Activated CD8-positive, alpha-beta T cell treated with anti-CD3 and anti-CD28 coated beads, Interleukin-2, amount 10 ng/mL, durations not matched to agents 7 days and 5 days (primary cell): ENCODE measurements at places on chromosomes 2 and 18.
A peak's percentile ranks its signal among the peaks of the same experiment; 100 is the strongest.

DNA sequence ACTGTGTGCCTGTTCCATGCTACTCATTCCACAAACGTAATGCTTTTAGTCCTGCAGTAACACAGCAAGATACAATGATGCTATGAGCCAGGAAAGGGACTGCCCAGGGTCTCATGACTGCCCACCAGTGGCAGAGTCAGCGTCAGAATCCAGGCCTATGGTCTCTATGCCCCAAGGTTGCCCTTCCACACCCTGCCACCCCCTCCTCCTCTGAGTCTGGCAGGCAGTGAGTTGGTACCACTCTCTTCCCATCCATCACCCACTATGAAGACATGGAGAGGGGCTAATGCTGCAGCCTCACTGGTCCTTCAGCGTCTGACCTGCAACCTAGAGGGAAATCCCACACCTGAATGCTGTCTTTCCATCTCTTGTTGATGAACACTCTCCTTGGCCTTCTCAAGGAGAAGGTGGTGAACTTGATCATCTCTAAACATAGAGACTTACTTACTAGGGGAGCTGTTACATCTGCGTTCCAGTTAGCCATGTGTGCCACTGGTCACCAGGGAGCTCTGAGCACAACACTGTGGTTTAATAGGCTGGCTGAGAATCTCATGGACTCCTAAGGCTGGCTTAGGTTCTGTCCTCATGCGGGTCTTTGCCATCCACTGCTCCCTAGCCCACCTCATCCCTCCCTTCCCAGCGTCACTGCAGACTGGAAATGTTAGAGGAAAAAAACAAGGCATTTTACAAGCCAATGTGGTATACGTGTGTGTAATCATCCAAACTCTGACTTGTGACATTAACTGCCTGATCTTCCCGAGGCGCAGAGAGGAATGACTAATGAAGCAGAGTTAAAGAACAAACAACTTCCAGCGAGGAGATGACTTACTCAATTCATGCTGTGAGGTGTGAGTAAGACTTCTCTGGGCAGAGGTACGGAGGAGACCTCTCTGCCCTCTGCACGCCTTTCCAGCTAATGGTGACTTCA, 28.8 kb downstream of the STEAP3 start:
- no peak for DNase-seq

DNA sequence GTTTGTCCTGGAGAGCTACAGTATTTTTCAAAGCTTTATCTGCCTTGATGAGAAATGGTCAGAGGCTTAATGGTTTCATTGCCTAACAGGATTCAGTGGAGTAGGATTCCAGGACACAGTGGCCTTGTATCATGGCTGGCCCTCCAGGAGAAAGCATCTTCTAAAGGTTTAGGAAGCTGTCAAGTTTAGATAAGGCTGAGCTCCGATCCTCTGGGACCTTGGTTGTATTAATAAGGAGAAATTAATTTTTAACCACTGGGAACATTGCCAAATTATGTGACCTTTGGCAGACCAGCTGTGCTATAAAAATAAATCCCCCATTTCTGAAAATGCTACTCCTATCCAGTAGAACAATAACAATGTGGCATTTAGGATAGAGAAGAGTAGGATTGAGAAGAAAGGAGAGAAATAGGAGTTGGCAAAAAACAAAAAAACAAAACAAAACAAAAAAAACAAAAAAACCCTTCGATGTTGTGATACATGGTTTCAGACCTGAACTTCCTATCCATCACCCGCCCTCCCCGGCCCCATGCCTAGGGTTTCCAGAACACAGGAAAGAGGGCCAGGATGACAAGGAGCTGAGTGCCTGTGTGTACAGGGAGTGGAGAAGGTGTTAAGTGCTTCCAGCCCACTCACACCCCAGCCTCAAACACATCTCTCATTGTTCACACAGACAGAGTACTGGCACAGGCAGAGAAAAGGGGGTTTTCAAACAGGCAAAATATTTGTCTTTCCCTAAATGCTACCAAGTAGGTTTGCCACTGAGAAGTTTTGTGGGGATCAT, 6.3 kb downstream of the NRP2 start:
- no peak for DNase-seq

GRCh38 chr2:237276716-237277490, 137.1 kb downstream of the COL6A3 start:
- DNase-seq = no peak

- no peak for DNase-seq
Measured at GRCh38 chr18:10839421-10839820, 309.9 kb downstream of the PIEZO2 start.

- DNase-seq = peak; percentile 61
Measured at GRCh38 chr2:110674620-110675555, 3.0 kb downstream of the BUB1 start.

GRCh38 chr2:85745619-85746018, 8.2 kb upstream of the ATOH8 start:
- DNase-seq = no peak

- no peak for DNase-seq
Measured at GRCh38 chr2:239952665-239953417, 72.3 kb downstream of the NDUFA10 start.

- no peak for DNase-seq
Measured at GRCh38 chr2:68379184-68379708, 14.2 kb downstream of the PLEK start.

- DNase-seq = no peak
Measured at GRCh38 chr2:69770747-69771146, 28.8 kb downstream of the ANXA4 start.

- no peak for DNase-seq
Measured at GRCh38 chr2:110866466-110866865, 134.1 kb downstream of the ACOXL start.

DNA sequence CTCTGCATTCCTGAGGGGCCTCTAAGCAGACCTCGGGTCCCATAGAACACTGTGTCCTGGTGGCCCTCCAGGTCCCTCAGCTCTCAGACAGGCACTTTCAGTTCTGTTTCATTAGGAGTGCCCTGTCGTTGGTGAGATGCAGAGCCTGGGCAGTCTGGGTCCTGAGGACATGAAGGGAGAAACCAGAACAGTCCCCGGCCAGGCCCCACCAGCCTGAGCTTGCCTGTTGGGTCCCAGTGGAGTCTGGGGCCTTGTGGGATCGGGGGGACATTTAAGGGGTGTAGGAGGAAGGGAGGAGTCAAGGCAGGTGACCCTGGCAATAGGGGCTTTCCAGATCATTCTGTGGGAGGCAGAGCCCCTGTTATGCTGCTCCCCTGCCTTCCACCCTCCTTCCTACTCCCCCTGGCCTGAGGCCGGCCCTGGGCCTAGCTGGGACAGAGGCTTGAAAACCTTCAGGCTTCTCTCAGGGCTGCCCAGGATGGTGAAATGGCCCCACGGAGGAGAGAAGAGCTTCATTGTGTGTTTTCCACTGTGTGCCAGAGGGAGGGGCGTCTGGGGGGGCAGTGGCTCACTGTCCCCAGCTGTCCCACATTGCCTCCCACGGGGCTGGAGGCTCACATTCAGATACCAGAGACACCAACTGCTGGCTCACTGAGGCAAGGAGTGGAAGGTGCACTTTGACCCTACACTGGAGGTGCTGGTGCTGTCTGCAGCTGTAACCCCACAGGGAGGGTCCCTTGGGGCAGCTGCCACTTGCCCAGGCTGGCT, 26.6 kb upstream of the CATIP start:
- DNase-seq = no peak
